Iris pigment epithelial cell (primary cell): ENCODE measurements at places on chromosomes 12 and 14.

GRCh38 chr12:9134981-9135628 lies 19.4 kb upstream of the A2M start:
- DNase-seq = no peak

DNA sequence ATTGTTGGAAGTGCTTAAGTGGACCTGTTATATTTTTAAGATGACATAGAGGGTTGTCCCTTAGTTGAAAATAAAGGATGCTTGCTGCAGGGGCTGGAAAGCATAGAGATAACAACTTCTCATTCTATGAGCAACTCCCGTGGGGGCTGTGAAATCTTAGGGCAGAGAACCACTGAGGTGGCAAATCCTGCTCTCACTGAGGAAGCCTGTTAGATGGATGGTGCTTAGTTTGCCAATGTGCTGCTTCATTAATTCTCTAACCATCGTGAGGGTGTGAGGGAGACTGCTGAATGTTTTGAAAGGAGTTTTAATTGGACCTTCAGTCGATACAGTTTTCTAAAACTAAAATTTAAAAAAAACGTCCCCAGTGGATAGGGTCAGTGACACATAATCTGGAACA lies 46.5 kb downstream of the PTPRO start:
- DNase-seq = no peak

- DNase-seq = no peak
These were observed 117.9 kb downstream of the DICER1 start for GRCh38 chr14:95039259-95039992.

DNA sequence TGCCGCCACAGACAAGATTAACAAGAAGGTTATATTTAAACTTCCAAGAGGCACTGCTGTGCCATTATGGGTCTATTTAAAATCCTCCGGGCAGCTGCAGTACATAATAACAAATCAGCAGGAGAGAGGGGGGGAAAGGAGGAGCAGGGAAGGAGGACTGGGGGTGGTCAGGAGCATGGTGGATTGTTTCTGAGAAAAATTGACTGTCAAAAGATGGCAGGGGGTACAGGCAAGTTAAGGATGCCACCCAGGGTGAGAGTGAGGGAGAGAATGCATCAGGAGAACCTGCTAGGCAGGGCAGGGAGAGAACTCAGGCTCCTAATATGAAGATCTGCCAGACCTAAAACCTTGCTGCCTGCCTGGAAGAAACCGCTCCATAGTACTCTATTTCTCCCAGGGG lies 181.8 kb downstream of the GRIN2B start:
- DNase-seq = no peak

GRCh38 chr12:20624718-20625117 lies 70.4 kb upstream of the SLCO1C1 start:
- DNase-seq = no peak

GRCh38 chr12:123723011-123723410 lies 10.9 kb downstream of the ATP6V0A2 start:
- peak; percentile 43 for DNase-seq

DNA sequence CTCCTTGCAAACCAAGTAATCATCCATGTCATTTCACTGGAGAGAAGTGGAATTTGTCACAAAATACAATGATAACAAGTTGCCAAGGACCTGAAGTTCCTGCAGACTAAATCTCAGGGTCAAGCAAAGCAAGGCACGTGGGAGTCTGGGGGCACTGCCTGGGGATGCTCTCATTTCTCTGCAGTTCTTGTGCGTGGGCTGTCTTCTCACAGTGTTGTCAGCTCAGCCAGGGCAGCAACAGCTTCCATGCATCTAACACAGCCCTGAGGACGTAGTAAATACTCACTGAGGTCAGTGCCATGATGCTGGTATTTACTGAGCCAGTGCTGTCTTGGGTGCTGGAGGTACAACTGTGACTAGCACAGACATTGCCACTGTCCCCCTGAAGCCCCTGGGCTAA lies 62.9 kb upstream of the CMKLR1 start:
- DNase-seq = no peak

DNA sequence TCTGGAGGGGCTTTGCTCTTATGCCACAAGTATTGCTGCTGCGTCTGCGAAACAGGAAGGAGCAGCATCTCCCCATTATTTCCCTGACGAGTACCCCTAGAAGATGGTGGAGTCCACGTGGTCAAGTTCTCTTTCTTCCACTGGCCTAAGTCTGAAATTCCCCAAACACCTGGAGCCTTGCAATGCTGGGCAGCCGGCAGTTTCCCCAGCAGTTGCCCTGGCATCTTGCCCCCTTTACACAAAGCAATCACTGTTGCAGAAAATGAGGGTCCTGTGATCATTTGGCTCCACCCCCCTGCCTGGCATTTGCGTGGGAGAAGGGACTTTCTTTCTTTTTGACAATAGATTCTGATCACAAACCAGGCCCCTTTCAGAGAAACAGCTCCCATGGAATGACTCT lies 56.9 kb downstream of the FOS start:
- DNase-seq = no peak

DNA sequence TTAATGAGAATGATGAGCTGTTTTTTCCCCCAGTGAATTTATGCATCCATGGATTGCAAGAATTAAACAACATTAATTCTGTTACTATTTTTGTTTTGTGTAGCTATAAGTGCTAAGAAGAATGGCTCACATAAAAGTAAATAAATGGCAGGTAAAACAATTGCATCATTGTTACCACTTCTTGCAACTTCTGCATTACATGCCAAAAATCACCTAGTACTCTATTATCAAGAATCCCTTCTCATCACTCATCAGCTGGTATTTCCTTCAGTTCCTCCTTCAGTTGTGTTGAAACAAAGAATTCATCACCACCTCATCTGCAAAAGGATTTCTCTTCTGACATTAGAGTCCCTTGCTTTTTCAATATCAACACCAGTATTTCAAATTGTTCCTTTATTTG lies 773 bp downstream of the A2M start:
- DNase-seq = no peak

- peak; percentile 91 for DNase-seq
These were observed at the start of gene NFKBIA for GRCh38 chr14:35404449-35405303. NFKBIA (minus strand) TSS chr14:35404749; CDS start chr14:35404644, 105 bp downstream.

DNA sequence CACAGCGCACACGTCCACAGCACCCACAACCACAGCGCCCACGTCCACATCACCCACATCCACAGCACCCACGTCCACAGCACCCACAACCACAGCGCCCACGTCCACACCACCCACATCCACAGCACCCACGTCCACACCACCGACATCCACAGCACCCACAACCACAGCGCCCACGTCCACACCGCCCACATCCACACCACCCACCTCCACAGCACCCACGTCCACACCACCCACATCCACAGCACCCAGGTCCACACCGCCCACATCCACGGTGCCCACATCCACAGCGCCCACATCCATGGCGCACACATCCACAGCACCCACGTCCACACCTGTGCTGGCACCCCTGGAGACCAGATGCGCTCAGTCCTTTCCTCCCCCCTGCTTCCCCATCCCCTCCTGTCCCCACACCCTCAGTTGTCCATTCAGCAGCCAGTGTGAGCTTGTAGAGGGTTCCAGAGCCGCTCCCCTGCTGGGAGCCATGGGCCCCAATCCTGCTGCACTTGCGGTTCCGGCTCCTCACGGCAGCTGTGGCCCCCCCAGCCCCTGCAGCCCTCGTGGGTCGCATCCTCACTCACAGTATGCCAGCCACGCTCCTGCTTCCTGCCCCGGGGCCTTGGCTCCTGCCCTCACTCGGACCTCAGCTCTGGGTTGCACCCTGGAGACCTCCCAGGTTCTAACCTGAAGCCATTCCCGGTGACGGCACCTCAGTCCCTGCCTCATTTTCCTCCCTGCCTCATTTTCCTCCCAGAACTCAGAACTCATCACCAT lies 37.8 kb downstream of the GALNT9 start:
- no peak for DNase-seq

DNA sequence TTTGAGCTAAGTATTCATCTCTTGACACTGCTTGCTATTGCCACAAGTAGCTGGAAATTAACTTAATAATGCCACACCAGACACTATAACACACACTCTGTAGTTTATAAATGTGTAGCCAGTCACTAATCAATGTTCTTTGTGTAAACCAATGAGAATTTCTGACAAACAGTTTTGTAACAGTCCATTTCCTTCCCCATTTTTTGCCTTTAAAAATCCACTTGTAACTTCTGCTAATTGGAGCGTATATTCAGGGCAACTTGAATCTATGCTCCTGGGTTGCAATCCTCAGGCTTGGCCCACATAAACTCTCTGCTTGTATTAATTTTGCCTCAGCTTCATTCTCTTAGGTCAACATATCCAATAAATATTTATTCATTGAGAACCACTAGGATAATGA lies 125.0 kb upstream of the DHRS4 start:
- no peak for DNase-seq

GRCh38 chr12:7917392-7918267 lies 18.4 kb downstream of the SLC2A3 start:
- no peak for DNase-seq

DNA sequence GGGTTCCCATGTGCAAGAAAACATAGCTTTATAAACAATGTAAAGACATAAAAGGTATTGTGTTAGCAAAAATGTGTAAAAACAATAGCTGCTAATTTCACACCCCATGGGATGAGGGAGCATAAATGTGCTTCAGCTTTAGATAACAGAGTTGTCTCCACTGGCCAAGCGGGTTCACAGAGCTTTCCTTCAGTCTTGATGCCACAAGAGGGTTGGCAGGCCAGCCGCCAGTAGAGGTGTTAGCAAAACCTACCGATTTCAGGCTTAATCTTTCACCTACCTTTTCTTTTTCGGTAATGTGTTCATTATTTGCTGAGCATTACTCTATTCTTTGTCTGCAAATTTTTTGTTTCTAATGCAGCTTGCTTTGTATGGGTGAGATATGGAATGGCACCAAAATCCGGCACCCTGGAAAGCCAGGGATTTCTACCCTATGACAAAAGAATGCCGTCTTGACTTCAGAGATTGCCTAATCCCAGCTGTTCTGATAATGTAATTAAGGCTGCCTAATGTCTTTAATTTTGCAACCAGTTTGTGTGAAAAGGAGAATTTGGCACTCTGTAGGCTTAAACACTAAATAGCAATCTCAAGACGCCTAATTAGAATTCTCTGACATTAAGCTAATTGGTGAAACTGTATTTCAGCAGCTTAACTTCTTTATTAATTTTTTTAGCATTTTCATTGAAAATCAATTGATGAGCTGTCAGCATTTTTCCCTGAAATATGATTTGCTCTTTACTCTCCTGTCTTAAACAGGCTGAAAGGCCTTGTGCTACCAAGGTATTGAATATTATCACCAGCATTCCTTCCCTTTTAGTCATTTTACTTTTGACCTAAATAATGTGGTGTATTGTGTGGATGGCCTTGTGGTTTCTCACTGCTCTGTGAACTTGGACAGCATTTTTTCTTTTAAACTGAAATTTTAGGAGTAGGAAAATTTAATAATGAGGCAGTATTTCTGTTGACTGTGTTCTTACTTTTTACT lies 60.7 kb downstream of the POLR3B start:
- peak; percentile 87 for DNase-seq

GRCh38 chr12:94100211-94100627 lies 48.2 kb upstream of the PLXNC1 start:
- DNase-seq = peak; percentile 94

DNA sequence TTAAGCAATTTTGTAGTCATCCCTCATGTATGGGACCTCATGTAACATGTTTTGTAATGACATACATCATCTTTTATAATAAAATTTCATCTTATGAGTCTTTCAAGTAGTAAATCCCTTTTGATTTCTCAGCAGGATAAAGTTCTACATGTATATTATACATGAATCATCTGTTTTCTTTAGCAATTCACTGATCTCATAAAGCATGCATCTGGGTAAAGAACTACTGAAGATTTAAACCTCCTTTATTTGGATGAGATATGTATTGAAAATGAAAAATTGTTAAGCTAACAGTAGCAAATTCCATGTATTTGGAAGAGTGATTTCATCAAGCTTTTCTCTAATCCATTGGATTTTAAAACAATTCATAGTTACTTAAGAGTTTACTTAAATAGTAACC lies 126.9 kb downstream of the KITLG start:
- peak; percentile 73 for DNase-seq

DNA sequence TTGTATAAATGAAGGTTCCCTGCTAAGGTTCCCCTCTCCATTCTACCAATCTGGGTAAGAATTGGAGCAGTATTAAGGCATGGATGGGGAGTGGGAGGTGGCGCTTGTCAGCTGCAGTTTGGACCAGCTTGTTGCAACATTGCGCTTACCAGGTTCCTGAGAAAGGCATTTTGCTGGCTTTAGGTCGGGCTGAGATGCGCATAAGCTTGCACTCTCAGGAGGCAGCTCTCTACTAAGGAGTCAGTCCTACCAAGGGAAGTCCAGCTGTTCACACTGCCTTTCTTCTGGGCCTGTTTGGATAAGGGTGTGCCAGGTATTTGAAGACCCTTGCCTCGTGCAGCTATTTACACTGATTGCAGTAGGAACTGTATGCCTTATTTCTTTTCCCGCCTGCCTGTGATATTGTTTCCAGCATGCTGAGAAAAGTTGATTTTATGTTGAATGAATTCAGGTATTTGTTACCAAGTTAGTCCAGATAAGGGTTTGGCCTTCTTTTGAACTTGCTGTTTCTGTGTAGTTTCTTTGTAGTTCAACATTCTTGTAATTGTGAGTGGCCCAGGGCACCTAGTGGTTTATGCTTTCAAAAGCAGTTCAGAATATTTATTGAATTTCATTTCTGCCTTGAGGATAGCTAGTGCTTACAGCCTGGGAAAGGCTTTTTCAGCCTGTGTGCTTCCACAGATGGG lies 2.6 kb downstream of the MLEC start:
- DNase-seq = peak; percentile 26

- DNase-seq = no peak
These were observed 52.9 kb downstream of the PHLDA1 start for GRCh38 chr12:75978677-75979076.

DNA sequence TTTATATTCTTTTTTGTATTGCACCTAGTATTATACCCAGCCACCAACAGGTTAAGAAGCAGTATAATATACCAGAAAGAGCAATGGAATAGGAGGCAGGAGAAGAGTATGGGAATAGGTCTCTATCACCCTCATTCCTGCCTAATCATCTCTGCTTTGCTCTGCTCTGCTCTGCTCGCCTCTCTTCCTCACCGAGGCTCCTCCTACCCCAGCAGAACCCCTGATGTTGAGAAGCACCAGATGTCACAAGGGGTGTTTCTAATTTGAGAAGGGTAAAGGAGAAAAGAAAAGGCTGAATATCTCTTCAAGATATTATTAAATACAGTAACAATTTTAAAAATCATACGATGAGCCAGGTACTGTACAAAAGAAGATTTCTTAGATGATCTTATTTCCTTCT lies 89.0 kb downstream of the STON2 start:
- DNase-seq = no peak

- DNase-seq = peak; percentile 26
These were observed 54.0 kb downstream of the ZNF664 start for GRCh38 chr12:124026755-124027745.

GRCh38 chr14:54713379-54713778 lies 146.5 kb downstream of the SAMD4A start:
- DNase-seq = no peak
